ENCODE measurements at places on chromosomes 5 and 9.

DNA sequence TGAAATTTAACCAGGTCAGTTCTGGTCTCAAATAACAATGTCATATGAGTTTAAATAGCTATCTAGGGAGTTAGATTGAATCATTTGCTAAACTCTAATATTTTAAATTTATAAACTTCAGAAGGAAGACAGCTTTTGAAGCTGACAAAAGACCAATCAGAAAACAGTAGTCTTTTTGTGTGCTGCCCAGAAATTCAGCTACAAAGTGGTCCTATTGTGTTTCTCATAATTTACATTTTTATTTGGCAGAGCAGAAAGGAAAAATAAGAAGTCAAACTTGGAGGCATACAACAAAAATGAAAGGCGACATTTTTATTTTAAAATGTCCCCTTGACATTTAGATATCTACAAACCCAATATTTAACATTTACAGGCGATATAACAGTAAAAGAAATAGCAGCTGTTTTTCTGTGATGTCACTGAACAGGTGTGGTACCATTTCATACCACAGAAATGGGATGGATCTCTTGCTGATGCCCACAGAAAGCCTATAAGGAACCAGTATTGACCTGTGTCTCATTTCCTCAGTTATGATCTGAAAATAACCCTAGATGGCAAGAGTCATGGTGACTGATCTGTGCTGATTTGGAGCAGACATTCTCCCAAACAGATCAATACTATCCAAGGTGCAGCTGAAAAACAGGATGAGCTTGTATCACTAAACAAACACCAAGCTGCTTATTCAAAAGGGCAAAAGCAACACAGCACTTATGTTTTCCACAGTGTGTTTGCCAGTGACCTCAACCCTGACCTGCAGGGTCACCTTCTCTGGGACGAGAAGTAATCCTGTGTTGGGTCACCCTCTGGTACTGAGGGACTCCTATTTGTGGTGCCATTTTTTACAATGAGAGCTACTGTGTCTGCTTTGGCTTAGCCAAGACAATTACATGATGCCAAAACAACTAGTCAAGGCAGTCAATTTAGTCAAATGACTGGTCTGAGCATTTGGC lies 3.6 kb upstream of the FST start:
- no peak for DNase-seq

DNA sequence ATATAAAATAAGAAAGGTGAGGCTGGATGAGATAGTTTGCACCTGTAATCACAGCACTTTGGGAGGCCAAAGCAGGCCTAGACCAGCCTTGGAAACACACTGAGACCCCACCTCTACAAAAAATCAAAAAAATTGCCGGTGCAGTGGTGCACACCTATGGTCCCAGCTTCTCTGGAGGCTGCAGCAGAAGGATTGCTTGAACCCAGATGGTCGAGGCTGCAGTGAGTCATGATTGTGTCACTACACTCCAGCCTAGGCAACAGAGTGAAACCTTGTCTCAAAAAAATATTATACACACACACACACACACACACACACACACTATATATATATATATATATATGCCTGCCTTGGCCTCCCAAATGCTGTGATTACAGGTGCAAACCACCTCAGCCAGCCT lies 1.3 kb downstream of the SLC35D2 start:
- no peak for DNase-seq

GRCh38 chr9:90012949-90013348 lies 408.1 kb downstream of the GADD45G start:
- DNase-seq, result no peak

DNA sequence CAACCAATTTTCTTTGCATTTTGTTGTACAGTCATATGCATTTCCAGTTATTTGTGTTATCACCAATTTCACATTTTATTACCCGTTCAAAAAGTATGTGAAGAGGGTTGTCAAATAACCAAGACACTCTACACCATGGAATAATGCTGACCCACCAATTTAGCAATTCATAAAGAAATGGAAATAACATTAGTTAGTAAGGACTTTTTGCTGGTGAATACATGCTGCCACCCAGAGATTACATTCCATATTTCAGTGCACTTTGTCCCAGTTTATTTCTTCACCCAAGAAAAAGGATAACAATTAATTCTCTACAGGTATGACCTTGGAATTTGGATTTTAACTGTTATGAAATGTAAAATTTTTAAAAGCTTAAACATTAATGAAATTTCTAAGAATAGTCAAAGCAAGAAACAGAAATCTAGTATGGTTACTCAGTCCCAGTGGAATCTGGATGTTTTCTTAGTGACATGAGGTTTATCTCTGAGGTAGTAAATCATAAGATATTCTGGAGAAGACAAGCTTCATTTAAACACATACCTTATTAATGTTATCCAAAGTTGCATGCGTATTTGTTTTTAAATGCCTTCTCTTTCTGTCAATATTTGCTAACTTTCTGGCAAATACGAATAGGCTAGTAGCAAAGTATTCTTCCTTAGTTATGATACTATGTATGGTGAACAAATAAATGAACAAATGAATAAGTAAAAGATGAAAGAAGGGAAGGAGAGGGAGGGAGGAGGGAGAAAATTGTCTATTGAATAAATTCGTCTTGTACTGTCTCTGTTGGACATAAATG lies 100.6 kb downstream of the CETN3 start:
- no peak for DNase-seq

- DNase-seq, result no peak
Measured at GRCh38 chr9:124267271-124267807, 9.6 kb downstream of the NEK6 start.

- DNase-seq, result peak; percentile 66
Measured at GRCh38 chr5:96483878-96484277, 50.8 kb upstream of the PCSK1 start.

DNA sequence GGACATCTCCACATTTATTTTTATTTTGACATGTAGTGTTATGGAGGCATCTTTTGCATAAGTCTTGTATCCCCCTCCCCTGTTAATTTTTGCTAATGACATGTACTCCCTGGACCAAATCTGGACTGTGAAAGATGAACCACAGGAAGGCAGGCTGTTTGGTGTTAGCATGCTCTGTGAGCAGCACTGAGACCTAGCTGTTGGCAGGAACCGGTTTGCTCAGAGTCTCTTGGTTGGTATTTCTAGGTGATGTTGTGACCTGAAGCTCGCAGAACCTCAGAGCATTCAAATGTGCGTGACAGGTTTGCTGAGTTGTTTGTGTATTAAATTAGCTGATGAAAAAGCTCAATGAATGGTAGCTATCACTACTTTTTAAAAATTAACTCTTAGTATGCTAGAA lies 53.6 kb upstream of the PHF2 start:
- peak; percentile 19 for DNase-seq

DNA sequence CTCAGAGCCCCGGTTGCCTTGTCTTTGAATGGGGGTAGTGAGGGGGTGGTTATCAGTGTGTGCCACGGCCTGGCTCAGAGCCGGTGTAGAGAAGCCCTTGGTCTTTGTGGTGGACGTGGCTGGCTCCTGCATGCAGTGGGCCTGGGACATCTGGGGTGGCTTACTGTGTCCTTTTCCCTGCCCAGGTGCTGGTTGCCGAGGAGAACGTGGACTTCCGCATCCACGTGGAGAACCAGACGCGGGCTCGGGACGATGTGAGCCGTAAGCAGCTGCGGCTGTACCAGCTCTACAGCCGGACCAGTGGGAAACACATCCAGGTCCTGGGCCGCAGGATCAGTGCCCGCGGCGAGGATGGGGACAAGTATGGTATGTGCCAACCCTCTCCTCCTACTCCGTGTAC lies 16.5 kb downstream of the FGF18 start:
- no peak for DNase-seq

DNA sequence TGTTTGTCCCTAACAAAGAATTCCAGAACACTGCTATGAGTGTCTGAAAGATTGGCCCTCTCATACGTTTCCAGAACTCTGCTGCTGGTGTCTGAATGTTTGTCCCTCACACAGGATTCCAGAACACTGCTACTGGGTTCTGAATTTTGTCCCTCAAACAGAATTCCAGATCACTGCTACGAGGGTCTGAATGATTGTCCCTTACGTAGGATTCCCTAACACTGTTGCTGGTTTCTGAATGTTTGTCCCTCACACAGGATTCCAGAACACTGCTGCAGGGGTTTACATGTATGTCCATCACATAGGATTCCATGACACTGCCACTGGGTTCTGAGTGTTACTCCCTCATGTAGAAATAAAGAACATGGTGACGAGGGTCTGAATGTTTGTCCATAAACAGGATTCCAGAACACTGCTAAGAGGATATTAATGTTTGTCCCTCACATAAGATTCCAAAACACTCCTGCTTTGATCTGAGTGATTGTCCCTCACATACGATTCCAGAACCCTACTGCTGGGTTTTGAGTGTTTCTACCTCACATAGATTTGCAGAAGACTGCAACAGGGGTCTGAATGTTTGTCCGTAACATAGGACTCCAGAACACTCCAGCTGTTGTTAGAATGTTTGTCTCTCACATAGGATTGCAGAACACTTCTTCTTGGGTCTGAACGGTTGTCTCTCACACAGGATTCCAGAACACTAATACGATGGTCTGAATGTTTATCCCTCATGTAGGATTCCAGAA lies 214.4 kb downstream of the FOXD4L6 start:
- DNase-seq, result no peak

DNA sequence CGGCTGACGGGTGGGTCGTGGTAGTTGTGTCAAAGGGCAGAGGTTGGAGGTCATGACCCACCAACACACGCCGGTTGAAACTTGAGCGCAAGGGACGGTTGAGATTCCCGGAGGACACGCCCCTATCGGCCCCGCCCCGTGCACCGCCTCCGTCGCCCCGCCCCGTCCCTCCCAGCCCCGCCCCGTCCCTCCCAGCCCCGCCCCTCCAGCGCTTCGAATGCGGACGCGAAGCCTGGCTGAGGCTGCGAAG lies 226 bp upstream of the RANBP17 start:
- DNase-seq, result no peak

GRCh38 chr9:37239224-37239859 lies 119.0 kb downstream of the ZCCHC7 start:
- DNase-seq, result no peak

DNA sequence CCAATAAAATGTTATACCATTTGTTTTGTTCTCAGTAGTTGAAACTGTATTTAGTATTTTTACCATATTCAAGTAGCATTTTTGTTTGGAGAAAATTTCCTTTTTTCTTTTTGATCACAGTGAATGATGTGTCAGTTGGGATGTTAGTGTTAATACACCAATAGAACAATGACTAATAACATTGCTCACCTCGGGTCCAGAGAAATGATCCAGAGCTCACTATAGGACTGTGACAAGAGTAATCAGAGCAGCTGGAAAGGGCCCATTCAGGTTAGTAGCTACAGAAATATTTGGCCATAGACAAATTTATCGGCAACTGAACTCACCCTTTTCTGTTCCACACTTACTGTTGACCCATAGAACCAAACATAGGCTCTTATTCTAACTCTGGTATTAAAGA lies 989.2 kb downstream of the TLE4 start:
- no peak for DNase-seq

DNA sequence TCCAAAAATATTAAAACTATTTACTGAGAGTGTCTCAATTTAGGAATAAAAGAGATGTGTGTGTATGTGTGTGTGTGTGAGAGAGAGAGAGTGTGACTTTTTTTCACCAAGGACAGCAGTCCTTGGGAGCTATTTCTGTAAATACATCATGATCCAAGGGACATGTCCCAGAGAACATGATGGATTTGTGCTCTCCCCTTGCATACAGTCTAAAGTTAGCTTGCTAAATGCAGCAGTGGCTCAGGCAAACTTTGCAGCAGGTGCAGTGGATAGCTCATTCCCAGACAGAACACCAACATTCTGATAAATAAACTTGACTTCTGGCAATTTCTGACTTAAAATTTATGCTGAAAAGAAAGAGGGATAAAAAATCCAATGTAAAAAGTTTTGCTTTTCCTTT lies 55.4 kb upstream of the SGCD start:
- DNase-seq, result no peak

DNA sequence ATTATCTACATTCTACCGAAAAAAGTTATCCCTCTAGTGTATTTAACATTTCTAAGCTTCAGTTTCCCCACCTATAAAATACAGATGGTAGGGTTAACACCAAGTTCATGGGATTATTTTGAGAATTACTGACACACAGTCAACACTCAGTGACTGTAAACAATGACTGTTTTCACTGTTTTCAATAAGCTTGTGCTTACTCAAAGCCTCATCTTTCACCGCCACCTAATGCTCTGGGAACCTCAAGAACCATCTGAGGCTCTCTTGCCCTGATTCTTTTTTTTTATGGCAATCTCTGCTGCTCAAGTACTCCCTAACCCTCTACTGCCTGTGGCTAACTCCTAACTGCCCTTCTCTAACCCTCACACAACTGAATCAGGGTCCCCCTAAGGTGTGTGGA lies 59.6 kb downstream of the SETX start:
- no peak for DNase-seq

DNA sequence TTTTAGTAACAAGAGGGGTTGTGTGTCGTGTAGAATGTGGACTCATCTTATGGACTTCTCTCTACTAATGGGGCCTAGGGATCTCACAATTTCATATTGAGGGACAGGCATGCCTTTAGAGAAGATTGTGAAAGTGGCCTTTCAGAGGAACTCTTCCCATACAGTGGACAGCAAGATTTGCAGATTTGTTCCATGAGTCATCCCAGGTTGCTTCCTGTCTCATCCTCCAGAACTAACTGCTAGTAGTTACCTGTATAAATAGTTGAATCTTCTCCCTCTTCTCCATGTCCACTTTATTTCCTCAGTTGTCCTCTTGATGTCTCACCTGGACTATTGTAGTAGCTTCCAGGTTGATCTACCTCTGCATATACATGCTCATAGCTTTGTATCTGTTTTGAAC lies 997.5 kb upstream of the CTNND2 start:
- DNase-seq, result peak; percentile 2

- peak; percentile 57 for DNase-seq
Measured at GRCh38 chr9:137453643-137454081, 5.5 kb downstream of the NSMF start.

All from trophoblast cell (in vitro differentiated cells and primary cell).